ENCODE measurements at places on chromosomes 13 and 19. TPM values are rescaled to one million over a fixed set of nuclear protein-coding genes. Genes with fewer than 3 reads are reported as not detected.

The FBXO27 gene
- under 0.01 TPM for total RNA-seq

The CYP4F12 gene
- total RNA-seq, result not detected

The NUDT15 gene
- 26.7 TPM for total RNA-seq

The ACTL9 gene
- not detected for total RNA-seq

- no peak for DNase-seq
Observed at GRCh38 chr19:50750010-50750409, 20.3 kb upstream of the GPR32 start.

GRCh38 chr13:69180034-69180433 lies 927.6 kb upstream of the ATXN8OS start:
- no peak for DNase-seq

DNA sequence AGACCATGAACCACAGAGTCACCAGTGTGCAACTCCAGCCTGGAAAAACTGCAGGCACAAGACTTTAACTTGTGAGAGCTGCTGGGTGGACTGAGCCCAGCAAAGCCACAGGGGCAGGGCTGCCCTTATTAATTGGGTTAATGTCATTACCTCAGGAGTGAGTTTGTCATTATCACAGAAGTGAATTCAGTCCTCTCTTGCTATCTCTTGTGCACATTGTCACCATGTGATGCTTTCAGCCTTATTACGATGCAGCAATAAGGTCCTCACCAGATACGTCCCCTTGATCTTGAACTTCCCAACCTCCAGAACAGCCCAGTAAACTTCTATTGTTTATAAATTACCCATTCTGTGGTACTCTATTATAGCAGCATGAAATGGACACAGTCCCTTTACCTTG lies 158.1 kb downstream of the LHFPL6 start:
- no peak for DNase-seq

- DNase-seq, result no peak
Observed at GRCh38 chr19:3507371-3508120, 1.4 kb downstream of the FZR1 start.

GRCh38 chr19:15292847-15293582 lies 39.3 kb downstream of the BRD4 start:
- DNase-seq, result no peak

DNA sequence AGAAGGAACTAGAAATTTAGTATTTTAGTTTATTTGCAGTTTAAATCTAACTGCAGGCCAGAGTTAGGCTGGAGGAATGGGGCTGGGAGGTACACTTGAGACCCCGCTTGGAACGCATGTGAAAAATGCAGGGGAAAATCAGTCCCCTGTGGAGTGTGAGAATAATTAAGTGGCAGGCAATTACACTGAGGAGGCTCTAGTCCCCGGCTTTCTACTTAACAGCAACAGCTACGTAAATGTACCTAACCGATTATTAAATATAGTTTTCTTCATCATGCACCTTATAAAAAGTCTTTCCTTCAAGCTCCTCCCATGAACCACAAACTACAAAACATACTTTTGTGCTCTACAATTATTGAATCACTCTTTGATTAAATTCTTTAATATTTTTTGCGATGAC lies 804 bp downstream of the ZNF708 start:
- no peak for DNase-seq

DNA sequence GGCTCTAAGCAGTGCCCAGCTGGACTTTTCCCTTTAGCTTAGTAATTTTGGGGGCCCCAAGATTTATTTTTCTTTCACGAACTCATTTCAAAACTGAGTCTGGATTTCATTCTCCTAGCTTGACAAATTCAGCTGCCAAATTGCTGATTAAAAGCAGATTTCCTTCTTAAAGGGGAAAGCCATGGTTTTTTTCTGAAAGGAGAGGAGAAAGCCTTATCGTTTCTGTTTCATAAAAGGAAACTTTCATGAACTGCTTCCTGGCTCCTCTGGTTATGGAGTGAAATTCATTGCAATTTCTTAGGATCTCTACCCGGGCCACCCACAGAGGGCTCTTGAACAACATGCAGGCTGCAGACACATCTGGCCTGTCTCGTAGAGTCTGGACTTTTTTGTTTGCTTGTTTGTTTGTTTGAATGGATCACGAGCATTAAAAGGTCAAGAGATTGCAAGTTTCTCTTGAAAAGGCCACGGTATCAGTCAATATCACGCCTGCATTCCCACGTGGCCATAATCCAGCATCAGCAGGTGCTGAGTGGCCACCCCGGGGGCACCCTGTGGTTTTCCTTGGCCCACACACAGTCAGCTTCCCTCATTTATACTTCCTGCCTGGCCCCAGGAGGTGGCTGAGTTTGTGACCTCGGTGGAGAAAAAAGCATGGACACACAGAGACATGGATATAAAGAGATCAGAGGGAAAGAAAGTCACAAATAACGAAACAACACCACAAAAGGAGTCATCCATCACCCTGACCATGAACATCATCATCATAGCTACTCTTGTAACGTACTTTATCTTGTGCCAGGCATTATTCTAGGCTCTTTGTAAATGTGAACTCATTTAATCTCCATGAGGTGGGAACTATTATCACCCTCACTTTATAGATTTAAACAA lies 10.5 kb upstream of the KLK4 start:
- DNase-seq, result no peak

DNA sequence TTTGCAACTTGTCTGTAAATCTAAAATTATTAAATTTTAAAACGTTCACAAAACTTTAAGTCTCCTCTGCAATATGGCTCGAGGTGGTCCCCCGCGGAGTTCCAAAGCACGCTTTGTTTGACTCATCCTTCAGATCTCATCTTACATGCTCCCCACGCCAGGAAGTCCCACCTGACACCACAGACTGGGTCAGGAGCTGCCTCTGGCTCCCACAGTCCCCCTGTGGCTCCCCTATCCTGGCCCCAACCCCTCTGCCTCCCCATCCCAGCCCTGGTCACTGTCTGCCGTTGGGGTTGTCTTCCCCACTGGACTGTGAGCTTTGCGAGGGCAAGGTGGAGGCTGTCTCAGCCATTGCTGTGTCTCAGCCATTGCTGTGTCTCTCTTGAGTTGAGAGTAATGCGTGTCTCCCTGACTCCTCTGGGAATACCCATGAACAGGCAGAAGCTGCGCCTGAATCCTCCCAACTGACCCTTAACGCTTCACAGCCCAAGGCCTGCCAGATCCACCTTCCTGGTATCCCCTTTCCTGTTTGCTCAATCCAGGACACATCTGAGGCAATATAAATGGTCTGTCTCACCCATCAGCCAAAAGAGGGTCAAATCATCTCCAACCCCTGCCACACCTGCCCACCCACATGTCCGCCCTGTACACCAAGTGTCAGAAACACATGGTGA lies 15.9 kb downstream of the DYRK1B start:
- no peak for DNase-seq

Measured in IMR-90 (cell line).